ENCODE measurements at places on chromosomes 5 and 9.

- DNase-seq, result no peak
Measured at GRCh38 chr5:321726-322251, 275 bp downstream of the AHRR start.

DNA sequence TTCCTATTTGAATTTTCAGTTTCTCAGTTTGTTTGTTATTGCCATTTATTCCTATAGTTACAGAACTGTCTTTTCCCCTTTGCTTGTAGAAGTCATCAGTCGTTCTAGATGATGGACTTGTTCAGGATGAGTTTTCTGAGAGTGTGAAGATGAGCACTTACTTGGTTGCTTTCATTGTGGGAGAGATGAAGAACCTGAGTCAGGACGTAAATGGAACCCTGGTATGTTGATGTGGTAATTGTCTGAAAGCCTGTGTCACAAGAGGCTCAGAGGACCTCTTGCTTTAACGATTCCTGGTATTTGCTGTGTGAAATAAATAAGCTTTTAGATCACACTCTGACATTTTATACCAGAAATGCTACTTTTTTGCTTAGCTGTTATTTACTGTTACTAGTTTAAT is 50.6 kb downstream of the LNPEP start:
- no peak for DNase-seq

DNA sequence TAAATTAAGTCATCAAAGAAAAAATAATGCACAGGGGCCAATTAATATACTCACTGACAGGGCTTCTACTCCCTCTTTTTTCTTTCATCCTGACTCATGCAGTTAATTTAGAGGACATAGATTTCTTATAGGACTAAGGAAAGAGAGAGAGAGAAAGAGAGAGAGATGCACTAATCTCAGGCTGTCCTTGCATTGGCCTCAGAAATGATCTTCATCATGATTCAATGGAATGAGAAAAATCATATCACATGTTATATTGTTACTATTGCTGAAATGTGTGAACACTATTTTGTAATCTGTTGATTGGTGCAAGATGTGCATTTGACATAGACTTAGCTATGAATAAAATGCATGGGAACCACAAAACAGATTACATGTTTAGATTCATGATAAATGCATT is 608.3 kb upstream of the NUDT12 start:
- DNase-seq, result no peak

GRCh38 chr5:118176146-118176545 is 812.2 kb downstream of the DTWD2 start:
- no peak for DNase-seq

- no peak for DNase-seq
Measured at GRCh38 chr5:158431369-158432029, 572.6 kb upstream of the CLINT1 start.

DNA sequence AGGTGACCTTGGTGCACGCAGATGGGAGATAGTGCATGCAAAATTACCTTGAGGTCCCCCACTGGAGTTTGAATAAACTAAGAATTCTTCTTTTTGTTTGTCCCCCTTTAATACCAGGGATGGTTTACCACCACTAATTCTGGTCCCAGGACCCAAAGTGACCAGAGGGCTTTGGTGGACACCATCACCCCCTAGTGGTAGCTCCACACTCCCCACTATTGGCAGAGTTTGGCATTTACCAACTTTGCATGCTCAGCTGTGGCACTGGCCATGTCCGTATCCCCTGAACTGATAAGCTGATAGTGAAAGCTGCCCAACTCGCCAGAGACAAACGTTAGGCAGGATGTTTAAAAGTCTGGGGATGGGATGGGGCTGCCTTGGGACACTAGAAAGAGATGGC is 3.3 kb downstream of the ASTN2 start:
- DNase-seq, result no peak

All from kidney epithelial cell (primary cell).